ENCODE measurements at places on chromosomes 5 and 9. TPM values are rescaled to one million over a fixed set of nuclear protein-coding genes. Genes with fewer than 3 reads are reported as not detected.

- no peak for DNase-seq
These were observed 135.8 kb downstream of the TLE4 start for GRCh38 chr9:79707589-79707988.

- no peak for DNase-seq
These were observed 94.0 kb downstream of the COL23A1 start for GRCh38 chr5:178496214-178496613.

DNA sequence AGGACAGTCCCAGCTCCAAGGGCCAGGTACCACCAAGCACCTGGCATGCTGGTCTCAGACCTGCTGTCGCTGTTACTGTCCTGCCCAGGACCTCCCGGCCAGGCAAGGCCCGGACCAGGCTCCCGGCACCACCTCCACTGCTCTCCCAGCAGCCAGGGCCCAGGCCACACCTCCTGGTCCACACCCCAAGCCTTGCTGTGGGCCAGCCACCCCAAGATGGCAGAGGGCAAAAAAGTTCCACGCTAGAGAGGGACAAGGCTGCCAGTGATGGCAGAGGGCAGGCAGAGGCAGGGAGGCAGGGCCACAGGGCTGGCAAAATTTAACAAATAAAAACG is 1.1 kb downstream of the DNLZ start:
- no peak for DNase-seq

The GGTA1 gene
- not detected for total RNA-seq

DNA sequence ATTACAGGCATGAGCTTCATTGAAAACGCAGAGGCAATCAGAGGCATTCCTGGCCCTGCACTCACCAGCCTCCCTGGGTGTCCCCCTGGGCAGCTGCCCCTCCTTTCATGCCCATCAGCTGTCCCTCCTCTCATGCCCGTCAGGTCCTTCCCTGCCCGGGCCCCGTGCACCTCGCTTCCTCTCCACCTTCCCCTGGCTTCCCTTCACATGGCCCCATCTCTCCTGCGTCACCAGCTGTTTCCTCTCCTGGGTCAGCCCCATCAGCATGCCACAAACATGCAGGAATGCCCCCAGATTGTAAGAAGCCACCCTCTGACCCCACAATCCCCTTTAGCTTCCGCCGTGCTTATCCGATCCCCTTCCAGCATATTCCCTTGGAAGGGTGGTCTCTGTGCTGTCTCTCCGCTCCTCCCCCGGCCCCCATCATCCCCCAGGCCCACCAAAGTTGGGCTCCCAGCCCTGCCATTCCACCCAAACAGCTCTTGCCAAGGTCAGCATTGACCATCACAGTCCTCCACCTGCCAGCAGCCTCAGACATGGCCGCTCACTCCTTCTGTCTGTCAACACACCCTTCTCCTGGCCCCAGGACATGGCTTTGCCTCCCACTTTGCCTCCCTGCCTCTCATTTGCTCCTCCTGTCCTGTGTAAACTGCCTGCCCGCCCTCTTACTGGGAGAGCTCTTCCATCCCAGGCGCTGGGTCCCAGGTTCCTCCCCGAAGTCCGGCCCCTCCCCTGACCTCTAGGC is 98.6 kb upstream of the IER5L start:
- DNase-seq, result peak; percentile 11

GRCh38 chr5:105849701-105850100 is 1821.0 kb downstream of the EFNA5 start:
- no peak for DNase-seq

- no peak for DNase-seq
These were observed 19.1 kb upstream of the TRIO start for GRCh38 chr5:14123974-14124482.

GRCh38 chr9:13436591-13436990 is 157.1 kb upstream of the MPDZ start:
- no peak for DNase-seq

GRCh38 chr5:172647352-172648012 is 6.4 kb downstream of the NEURL1B start:
- no peak for DNase-seq

The ITK gene
- total RNA-seq, result not detected

DNA sequence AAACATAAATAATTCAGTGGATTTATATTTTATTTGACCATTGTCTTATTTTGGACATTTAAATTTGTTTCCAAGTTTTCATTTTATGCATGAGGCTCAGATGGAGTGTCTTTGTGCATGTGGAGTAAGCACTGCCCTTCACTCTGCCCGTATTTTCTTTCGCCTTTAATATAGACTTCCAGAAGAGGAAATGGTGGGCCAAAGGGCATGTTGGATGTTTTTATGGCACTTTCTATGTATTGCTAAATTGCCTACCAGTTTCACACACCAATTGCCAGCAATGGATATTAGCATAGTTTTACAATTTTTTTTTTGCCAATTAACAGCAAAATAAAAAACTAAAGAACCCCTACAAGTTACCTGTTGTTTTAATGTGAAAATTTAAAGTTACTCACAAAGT is 38.4 kb downstream of the ZSWIM6 start:
- no peak for DNase-seq

The TDRD7 gene
- total RNA-seq, result 8.1 TPM

GRCh38 chr9:113154946-113155345 is 4.1 kb downstream of the SLC31A2 start:
- DNase-seq, result no peak

- no peak for DNase-seq
These were observed 125.1 kb downstream of the UGCG start for GRCh38 chr9:112021742-112022141.

The SNX30 gene
- total RNA-seq, result 19.9 TPM

The OGN gene
- not detected for total RNA-seq

The SLC23A1 gene
- total RNA-seq, result not detected

The TMEM167A gene
- total RNA-seq, result 115 TPM

- DNase-seq, result peak; percentile 79
These were observed 222.8 kb downstream of the HSPA4 start for GRCh38 chr5:133274597-133274935.

DNA sequence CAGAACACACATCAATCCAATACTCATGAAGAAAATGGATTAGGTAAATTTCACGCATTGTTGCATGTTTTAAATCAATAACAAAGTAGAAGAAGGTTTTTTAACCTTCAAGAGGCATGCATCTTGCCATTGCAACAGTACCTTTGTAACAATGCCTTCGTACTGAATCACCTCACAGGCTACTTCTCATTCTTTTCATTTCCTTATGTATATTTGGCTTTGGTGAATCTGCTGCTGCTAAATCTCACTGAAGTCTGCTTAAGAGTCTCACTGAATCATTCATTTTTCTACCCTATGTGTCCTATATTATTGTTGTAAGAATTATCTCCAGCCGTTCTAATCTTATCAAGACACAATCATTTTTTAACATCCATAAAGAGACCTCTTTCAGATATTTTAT is 152.5 kb downstream of the CDH10 start:
- DNase-seq, result no peak

- no peak for DNase-seq
These were observed 1.7 kb upstream of the RECK start for GRCh38 chr9:36035006-36035405.

GRCh38 chr5:150801117-150801927 is 22.8 kb downstream of the SMIM3 start:
- peak; percentile 80 for DNase-seq

DNA sequence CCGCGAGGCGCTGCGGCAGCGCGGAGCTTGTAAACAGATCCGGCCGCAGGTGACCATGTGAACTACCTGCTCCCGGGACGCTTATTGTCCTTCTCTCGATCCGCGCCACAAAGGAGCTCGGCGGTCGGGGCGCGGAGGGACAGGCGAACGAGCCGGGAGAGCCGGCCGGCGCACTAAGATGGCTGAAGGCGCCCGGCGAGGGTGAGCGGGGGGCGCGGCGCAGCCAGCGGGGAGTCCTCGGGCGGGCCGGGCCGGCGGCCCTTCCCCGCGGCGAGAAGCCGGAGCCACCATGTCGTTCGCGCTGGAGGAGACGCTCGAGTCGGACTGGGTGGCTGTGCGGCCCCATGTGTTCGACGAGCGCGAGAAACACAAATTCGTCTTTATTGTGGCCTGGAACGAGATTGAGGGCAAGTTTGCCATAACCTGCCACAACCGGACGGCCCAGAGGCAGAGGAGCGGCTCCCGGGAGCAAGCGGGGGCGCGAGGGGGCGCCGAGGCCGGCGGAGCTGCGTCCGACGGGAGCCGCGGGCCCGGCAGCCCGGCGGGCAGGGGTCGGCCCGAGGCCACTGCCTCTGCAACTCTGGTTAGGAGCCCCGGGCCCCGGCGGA is 535 bp downstream of the JMY start:
- peak; percentile 80 for DNase-seq

DNA sequence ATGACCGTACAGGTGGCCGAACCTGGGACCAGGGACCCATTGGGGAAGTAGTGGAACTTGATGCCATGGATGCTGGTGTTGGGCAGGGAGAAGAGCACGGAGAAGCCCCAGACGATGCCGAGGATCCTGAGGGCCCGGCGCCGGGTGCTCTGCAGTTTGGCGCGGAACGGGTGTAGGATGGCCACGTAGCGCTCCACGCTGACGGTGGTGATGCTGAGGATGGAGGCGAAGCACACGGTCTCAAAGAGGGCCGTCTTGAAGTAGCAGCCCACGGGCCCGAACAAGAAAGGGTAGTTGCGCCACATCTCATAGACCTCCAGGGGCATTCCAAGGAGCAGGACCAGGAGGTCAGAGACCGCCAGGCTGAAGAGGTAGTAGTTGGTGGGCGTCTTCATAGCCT is 585 bp downstream of the NMUR2 start:
- DNase-seq, result no peak

DNA sequence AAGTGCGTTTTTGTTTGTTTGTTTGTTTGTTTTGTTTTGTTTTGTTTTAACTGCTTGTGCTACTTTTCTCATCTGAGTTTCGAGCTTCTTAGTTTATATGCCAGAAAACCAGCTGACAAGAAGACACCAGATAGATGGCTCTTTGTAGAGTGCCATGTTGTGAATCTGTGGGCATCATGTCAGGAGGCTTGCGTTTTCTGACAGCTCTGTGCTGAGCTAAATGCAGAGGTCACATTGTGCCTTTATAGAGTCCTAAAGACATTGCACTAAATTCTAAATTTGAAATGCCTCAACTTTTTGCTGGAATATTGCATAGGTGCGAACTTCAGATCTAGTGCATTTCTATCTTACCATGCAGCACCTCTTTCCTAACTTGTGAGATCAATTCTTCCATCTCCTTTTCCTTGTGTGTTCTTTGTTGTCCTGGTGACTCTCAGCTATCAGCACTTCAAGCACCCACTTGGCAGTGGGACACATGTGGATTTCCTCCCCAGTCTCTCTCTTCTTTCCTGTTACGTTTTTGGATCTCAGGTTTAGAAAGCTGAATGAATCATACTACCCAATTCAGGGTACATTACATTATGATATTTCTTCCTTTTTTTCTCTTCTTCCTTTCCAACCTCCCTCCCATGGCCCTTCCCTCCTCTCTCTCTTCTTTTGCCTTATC is 379.0 kb upstream of the RPS23 start:
- DNase-seq, result no peak

- no peak for DNase-seq
These were observed 1063.5 kb upstream of the DMAC1 start for GRCh38 chr9:8863069-8863468.

GRCh38 chr5:95417971-95418370 is 26.8 kb downstream of the FAM81B start:
- no peak for DNase-seq

DNA sequence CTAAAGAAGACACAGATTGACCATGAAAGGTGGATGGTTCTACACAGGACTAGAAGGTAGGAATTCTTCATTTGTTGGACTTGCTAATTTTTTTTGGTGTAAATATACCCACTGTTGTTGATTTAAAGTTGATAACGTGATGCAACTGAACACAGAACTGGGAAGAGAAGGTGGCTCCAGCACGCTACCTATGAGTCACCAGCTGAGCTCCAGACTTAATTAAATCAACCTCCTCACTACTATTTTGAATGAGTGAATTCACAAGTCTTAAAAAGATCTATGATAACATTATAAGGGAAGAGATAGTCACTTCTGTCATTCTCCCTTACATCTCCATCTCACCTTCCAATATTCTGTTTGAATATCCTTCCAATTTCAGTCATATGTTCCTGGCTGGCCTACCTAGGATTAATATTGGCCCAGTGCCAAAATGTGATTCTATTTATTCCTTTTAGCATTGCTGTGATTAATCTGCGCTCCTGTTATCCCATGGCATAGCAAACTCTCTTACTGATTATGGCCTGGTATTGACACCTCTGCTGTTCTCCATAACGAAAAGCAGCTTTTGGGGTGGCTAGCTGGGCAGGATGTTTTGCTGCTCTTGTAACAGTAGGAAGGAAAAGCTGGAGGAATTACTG is 135.9 kb upstream of the CCDC152 start:
- no peak for DNase-seq

The PCDHA6 gene
- 2.8 TPM for total RNA-seq

The RGS14 gene
- 19.0 TPM for total RNA-seq

DNA sequence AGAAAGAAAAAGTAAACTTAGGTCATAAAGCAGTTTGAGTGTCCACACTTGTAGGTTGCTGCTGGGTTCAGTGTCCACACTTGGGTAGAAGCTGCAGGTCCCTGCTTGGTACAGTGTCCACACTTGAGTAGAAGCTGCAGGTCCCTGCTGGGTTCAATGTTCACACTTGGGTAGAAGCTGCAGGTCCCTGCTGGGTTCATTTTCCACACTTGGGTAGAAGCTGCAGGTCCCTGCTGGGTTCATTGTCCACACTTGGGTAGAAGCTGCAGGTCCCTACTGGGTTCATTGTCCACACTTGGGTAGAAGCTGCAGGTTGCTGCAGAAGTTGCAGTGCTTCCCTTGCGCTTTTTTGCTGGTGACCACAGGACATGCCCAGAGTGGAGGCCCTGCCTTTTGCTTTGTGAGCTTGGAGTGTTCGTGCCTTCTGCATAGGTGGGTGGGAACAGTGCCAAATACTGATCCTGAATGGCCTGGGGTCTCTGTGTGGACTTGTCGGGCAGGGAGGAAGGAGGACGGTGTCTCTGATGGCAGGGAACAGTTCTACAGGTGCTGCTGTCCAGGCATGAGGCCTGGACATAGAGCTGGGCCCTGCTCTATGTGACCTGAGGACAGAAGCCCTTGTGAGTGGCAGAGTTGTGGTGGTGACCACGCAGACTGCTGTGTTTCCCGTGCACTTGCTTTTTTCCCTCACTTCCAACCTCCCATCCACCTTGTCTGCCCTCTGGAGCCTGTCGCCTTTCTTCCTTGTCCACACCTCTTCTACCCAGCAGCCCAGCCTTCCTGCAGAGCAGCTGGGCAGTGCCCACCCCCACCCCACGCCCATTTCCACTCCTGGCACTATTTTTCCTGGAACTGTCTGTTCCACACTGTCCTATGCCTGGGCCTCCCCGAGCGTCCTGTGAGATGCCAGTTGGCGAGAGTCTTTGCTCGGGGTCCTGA is 120.8 kb downstream of the EHMT1 start:
- DNase-seq, result no peak

DNA sequence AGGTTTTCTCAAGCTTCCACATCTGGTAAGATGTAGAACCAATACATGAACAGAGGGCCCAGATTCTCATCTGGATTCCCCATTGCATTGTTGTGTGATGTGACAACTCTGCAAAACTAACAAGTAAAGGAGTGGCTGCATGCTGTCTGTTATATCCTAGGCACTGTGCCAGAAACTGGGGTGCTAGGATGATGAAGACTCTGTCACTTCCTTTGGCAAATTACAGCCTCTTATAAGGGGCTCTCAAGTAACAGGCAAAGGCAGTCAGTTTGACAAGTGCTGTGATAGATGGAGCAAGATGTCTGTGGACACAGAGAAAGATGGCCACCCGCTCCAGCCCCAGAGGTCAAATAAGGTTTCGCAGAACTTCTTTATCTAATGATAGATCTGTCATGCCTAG is 115.7 kb downstream of the PAPPA start:
- no peak for DNase-seq

Measured in neural progenitor cell (in vitro differentiated cells).